NCI-H526 treated with DMSO at 0.1 percent for 48 hours (cell line): ENCODE measurements at places on chromosomes 12 and 14.

GRCh38 chr12:90216815-90217214 lies 508.2 kb upstream of the ATP2B1 start:
- DNase-seq = no peak

GRCh38 chr12:111406474-111407376 lies 1.0 kb downstream of the SH2B3 start:
- DNase-seq = no peak

- DNase-seq = no peak
These were observed 319.2 kb downstream of the BCL11B start for GRCh38 chr14:98952593-98953350.

DNA sequence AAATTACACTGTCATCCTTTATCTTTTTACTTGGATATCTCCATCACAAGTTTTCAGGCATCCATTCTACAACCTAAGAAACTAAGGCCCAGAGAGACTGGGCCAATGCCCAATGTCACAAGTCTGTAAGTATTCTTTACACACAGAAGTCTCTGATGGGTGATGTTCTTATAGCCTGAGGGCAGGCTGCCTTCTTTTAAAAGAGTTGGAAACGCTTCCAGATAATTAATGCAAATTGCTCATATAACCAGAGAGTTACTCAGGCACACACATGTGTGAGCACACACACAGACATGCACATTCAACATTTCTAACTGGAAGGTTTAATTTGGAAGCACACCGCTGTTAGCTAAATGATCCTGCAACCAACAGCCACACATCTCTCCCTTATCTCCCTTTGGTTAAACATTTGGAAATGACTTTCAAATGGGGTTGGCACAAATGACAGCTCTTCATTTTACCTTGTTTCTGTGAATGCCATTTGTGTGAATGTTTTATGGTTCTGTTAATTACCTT lies 160.8 kb upstream of the TMPO start:
- no peak for DNase-seq

- no peak for DNase-seq
These were observed 469.1 kb upstream of the DCN start for GRCh38 chr12:91651728-91652127.

- DNase-seq = no peak
These were observed 33.6 kb upstream of the METAP2 start for GRCh38 chr12:95440401-95440800.

DNA sequence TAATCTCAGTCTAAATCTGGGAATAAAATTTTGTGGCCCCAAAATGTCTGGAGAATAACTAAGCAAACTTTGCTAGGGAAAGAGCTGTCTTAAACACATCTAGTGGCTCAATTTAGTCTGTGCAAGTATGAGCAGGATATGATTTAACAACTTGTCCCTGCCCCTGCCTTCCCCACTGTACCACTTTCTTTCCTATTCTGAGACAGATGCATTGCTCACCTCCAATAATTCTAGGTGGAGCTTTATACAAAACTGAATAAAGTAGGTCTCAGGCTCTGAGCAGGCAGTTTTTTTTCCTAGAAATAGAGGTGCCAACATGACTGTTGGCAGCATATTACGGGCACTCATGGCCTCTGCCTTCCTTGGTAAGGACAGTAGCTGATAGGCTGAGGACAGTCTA lies 412.1 kb downstream of the DAD1 start:
- no peak for DNase-seq

DNA sequence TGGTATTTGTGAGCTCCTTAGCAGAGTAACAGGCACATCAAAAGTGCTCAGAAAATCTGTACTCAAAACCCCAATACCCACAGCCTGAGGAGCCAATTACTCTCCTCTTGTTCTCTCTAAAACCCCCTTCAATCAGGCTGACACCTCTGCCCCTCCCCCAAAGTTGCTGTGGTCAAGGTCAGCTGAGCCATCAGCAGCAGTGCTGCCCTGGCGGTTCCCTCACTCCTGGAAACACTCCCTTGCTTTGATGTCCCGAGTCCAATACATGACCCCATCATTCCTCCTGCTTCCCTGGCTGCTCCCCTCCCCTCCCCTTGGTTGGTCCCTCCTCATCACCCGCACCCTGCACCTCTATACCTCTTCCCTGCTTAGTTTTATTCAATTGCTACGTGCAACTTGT lies 57.2 kb upstream of the C14orf132 start:
- no peak for DNase-seq

GRCh38 chr12:5110345-5110744 lies 66.7 kb downstream of the KCNA5 start:
- DNase-seq = no peak

GRCh38 chr12:69623970-69624369 lies 13.3 kb upstream of the LRRC10 start:
- no peak for DNase-seq

DNA sequence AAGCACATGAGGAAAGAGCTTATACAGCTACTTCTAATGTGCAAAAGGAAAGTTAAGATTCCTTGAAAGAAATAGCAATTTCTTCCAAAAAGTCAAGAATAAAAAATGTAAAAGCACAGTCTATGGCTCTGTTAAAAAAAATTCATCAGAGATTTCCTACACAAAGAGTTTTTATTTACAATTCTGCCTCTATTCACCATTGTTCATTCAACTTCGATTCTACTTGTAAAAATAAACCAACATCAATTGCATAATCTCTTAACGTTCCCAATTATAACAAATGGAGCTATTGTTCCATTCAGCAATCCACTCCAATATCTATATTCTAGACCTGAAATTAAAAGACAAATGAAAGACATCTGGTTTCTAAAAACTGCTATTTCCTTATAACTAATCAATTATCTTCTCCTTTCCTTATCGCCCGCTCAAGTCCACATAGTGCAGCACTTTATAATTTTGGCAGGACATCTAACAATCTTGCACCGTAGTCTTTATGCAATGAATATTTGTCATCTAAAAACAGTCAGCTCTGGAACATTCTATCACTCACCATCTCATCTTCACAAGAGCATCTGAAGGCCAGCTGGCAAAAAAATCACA lies 6.2 kb downstream of the EIF2S3B start:
- no peak for DNase-seq

- DNase-seq = peak; percentile 14
These were observed 17.6 kb upstream of the PLEKHH1 start for GRCh38 chr14:67515386-67516079.

DNA sequence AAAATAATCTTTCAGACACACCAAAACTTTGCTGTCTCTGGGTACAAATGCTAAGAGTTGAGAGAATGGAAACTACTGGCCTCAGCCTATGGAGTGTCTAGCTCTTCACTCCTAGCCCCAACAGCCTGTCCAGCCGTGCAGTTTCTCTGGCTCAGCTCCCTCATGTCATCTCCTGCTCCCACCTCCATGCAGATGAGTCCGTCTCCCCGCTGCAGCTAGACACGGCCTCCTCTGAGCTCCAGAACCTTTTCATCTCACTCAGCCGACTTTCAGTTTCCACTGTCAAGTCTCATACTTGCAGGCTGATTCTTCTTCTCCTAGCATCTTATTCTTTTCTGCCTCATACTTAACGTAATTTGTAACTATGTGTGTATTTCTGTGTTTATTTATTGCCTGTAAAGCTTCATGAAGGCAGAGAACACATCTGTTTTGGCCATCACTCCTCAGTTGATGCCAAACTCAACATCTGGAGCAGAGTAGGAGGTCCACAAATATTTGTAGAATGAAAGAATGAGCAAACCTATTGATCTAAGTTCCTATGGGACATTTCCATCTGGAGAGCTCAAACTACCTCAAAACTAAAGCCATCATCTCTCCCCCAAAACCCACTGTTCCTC lies 139.8 kb upstream of the PWP1 start:
- no peak for DNase-seq
